ENCODE measurements at places on chromosomes 13 and 19.

DNA sequence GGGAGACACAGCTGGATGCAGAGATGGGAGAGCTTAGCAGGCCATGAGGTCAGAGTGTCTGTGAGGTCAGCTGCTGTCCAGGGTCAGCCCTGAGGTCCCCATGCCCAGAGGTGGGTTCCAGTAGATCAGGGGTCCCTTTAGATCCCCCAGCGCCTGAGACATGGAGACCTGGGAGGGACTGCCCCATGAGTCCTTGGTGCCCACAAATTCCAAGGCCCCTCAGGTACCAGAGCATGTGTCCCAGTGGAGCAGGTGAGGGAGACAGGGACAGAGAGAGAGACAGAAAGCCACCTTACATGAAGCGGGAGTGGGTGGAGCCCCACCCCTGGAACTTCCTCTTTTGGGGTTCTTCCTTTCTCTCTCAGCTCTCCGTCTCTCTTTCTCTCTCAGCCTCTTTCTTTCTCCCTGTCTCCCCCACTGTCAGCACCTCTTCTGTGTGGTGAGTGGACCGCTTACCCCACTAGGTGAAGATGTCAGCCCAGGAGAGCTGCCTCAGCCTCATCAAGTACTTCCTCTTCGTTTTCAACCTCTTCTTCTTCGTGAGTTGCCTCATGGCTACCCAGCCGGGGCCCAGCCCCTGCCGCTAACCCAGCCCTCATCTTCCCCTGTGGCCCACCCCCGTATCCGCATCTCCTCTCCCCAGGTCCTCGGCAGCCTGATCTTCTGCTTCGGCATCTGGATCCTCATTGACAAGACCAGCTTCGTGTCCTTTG is at the start of gene CD37:
TSS of gene CD37 (plus strand) at position 336 of the 713 bp plus-strand sequence. CDS start at position 471, 135 bp downstream.
- no peak for DNase-seq

- DNase-seq: no peak
Observed at GRCh38 chr13:60645676-60646075, 248.7 kb downstream of the TDRD3 start.

GRCh38 chr13:35769812-35770211 is 293.3 kb upstream of the MAB21L1 start:
- DNase-seq: no peak

DNA sequence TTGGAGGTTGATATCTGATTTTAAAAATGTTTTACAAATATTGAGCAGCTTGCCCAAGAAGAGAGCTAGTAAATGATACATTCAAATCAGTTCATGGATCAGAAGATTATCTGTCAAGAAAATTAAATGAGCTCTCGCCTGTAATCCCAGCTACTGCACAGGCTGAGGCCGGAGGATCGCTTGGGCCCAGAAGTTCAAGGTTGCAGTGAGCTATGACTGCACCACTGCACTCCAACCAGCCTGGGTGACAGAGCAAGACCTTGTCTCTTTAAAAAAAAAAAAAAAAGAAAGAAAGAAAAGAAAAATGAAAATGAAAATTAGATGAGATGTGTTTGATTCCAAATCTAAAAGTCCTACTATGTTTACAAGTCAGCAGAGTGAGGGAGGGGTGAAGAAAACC is 2.4 kb downstream of the SPART start:
- DNase-seq: no peak

GRCh38 chr13:90943946-90944345 is 403.5 kb upstream of the MIR17HG start:
- DNase-seq: no peak

DNA sequence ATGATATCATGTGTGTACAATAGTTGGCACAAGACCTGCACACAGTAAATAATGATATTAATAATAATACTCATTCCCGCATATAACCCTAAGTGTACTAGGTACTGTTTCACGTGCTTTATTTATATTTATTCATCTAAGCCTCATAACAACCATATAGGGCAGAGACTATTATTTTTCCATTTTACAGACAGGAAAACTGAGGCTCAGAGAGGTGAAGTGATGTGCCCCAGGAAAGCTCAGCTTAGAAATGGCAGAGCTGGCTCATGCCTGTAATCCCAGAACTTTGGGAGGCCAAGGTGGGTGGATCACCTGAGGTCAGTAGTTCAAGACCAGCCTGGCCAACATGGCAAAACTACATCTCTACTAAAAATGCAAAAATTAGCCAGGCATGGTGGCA is 13.6 kb downstream of the ACP7 start:
- DNase-seq: no peak

- no peak for DNase-seq
Observed at GRCh38 chr19:21691661-21692060, 75.7 kb downstream of the ZNF100 start.

DNA sequence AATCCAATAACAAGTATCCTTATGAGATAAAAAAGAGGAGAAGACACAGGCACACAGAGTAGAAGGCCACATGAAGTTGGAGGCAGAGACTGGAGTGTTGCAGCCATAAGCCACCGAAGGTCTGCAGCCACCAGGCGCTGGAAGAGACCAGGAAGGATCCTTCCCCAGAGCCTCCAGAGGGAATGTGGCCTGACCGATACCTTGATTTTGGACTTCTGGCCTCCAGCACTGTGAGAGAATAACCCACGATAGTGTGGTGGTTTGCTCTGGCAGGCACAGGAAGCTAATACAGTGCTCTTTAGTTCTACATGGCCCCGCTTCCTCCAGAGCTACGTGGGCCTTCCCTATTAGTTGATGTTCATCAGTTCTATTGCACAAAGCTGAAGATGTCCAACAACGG is 15.3 kb upstream of the SULT2A1 start:
- no peak for DNase-seq

- DNase-seq: no peak
Observed at GRCh38 chr19:3358689-3359014, 7.7 kb upstream of the NFIC start.

DNA sequence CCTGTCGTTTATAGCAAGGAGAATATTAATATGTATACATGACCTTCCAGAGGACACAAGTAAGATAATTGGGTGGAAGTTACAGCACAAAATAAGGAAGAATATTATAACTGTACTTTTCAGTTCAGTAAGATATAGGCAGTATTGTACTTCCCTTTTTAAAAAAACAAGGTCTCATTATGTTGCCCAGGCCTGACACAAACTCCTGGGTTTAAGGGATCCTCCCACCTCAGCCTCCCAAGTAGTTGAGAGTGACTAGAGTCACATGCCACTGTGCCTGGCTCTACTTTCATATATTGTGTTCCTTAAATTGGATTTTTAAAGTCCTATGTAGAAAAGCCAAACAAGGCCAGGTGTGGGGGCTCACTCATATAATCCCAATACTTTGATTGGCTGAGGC is 19.5 kb upstream of the MAB21L1 start:
- DNase-seq: no peak

GRCh38 chr13:106804991-106805390 is 237.1 kb upstream of the ARGLU1 start:
- DNase-seq: no peak

DNA sequence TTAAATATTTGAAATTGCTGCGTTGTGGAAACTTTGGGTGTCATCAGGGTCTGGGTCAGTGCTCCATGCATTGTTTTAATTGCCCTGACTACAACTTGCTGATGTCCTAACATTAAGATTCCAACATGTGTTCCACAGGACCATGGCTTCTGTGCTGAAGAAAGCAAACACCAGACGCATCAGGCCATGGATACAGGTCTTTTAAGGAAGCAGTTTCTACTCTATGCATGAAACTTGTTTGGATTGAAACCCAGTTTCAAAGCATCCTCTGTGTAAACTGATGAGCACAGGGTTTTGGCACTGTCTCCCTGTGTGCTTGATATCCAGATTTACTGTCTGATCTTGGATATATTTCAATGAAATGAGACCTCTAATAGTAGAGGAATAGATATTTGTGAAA is 328.4 kb upstream of the SLC10A2 start:
- no peak for DNase-seq

GRCh38 chr13:95420501-95420900 is 119.2 kb upstream of the ABCC4 start:
- no peak for DNase-seq

DNA sequence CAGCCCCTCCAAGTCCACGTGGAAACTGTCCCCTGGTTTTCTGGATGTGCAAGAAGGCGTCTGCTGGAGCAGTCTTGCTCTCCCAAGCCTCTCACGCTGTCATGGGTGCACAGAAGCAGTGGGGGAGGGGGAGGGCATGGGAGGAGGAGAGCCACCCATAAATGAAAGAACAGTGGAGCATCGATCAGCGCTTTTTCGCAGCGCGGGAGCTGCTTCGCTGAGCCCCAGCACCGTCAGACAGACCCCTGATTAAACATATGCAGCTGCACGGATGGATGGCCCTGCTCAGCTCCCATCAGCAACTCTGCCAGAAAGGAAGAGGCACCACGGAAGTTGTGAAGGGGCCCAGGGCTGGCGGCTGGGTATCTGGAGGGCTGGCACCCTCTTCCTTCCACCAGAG is 264.9 kb downstream of the UQCRFS1 start:
- DNase-seq: no peak

DNA sequence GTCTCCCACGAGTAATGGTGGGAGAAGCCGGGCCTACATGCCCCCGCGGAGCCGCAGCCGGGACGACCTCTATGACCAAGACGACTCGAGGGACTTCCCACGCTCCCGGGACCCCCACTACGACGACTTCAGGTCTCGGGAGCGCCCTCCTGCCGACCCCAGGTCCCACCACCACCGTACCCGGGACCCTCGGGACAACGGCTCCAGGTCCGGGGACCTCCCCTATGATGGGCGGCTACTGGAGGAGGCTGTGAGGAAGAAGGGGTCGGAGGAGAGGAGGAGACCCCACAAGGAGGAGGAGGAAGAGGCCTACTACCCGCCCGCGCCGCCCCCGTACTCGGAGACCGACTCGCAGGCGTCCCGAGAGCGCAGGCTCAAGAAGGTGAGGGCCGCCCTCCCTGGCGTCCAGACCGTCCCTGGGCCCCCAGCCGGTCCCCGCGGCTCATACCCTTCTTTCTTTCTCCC is 1.4 kb upstream of the USF2 start:
- no peak for DNase-seq

GRCh38 chr19:19409631-19410030 is 4.2 kb downstream of the GATAD2A start:
- DNase-seq: no peak

GRCh38 chr13:25281193-25281934 is 5.9 kb downstream of the MTMR6 start:
- no peak for DNase-seq

DNA sequence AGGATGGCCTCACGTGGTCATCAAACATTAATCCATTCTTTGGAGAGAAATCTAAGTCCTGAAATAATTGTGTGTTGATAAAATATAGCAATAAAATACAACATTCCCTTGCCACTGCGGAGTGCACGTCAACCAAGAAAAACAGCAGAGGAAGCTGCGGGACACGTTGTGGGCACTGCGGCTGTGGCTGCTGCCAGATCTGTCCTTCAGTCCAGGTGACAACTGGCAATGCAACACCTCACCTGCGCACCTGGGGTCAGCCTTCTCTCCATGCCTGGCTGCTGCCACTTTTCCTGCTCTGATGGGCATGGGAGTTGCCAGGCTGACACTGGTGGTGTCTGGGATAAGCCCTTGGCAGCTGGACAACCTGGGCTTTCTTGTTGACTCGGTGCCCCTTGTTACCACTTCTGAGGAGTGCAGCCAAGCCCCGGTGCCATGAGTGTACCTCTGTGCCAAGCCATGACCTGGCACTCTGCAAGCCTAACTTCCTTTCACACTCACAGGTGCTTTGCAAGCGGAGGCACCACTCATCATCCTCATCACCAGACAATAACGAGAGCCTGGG is 251.6 kb upstream of the TSHZ3 start:
- DNase-seq: no peak

DNA sequence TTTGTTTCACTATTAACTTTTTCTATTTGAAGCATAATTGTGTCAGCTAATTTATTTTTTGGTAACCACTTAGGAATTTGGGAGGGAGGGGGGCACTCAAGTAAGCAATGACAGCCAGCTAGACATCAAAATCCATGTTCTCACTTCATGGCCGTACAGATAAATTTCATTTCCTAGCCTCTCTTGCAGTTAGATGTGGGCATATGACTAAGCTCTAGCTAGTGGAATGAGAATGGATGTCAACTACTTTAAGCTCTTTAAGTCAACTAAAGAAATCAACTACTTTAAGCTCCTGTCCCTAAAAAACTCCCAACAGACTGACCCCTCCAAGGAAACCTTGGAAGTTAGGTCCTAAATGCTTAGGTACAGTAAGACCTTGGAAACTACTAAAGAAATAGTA is 92.0 kb downstream of the KCNRG start:
- DNase-seq: no peak

GRCh38 chr19:13985771-13986347 is 20.3 kb downstream of the RFX1 start:
- DNase-seq: no peak

DNA sequence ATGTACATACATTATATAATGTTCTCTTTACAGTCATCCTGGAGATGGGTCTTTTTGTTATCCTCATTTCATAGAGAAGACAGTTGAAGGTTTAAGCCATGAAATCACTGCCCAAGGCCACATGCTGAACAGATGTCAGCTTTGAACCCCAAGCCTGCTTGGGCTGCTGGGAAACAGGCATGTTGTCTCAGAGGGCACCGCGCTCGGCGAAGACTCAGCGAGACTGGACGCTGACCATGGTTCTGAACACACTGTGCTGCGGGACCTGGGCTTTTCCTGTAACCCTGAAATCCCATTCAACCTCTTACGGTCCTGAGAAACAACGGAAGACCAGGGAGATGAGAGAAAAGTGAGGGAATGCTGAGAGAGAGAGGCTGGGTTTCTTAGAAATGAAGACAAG is 27.3 kb downstream of the LRFN3 start:
- DNase-seq: peak; percentile 32

DNA sequence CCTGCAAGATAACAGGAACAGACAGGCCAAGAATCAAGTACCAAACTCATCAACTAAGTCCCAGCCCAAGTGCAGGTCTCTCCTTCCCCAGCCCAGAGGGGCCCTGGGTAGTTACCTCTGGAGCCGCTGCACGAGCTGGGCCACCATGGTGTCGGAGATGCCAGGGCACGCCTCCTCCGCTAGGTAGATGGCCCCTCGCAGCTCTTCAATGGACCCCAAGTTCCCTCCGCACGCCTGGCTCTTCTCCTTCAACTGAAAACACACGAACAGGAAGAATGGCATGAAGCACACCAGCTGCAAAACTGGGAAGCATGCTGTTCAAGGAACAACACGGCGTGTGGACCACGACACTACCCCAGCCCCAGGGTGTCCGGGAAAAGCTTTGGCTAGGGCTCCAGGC is 119.9 kb downstream of the STK24 start:
- DNase-seq: no peak

DNA sequence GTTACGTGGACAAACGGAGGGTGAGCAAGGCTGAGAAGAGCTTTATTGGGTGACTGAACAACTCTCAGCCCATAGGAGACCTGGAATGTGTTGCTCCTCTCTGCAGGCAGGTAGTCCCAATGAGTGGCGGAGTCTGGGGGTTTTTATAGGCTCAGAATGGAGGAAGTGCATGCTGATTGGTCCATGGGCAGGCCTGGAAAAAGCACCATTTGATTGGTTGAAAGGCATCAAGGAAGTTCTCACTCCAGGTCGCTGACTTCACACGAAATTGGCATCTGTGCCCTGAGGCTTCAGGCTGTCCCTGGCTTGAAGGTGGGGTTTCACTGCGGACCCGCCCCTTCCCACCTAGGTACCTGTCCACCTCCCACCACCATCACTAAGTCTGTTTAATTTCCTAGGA is 65.4 kb downstream of the SPATA13 start:
- DNase-seq: no peak

Measured in forelimb muscle (tissue), 1 donor.